ENCODE measurements at places on chromosomes 6 and 20. TPM values are rescaled to one million over a fixed set of nuclear protein-coding genes. Genes with fewer than 3 reads are reported as not detected.

The ERGIC3 gene
- 368 TPM for total RNA-seq

The TTBK1 gene
- total RNA-seq, result not detected

GRCh38 chr20:50251383-50251748 is 60.7 kb downstream of the CEBPB start:
- DNase-seq, result no peak

The TRIM31 gene
- not detected for total RNA-seq

The PACSIN1 gene
- not detected for total RNA-seq

The PRR18 gene
- not detected for total RNA-seq

GRCh38 chr6:18585032-18585573 is 198.0 kb downstream of the RNF144B start:
- DNase-seq, result peak; percentile 61

The FAM162B gene
- total RNA-seq, result 1.6 TPM

- DNase-seq, result no peak
These were observed 59.4 kb downstream of the TMEM242 start for GRCh38 chr6:157263881-157264397.

The MYLIP gene
- total RNA-seq, result 12.2 TPM

DNA sequence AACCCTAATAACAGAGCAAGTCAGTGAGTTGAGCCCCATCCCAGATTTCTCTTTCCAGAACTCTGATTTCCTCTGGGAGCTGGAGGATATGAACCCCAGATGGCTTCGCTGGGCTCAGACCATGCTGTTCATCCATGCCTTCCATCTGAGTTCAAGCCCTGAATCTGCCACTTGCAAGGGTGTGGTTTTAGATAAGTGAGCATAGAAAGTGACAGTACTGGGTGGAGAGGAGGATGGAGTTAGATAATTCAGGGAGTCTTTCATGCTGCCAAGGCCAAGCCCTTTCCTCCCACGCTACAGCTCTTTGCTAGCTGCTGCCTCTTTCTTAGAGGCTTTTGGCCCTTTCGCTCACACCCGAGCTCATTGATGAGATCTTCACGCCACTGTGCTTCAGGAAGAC is 57.2 kb upstream of the MAFB start:
- no peak for DNase-seq

DNA sequence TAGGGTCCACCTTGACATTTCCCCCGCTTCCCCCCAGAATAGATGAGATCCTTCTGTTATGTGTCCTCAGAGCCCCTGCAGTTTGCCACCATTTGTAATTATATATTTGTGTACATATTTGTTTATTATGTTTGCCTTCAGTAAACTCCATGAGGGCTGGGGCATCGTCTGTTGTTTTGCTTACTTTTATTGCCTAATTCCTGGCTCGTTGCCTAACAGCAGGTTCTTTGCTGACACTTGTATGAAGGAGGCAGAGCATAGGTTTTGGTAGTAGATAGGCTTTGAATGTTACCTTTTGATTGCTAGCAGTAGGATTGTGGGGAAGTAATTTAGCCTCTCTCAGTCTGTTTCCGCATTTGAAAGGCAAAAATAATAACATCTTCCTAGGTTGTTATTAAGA is 9.9 kb downstream of the MAP3K4 start:
- no peak for DNase-seq

The CASS4 gene
- total RNA-seq, result 0.49 TPM

The FKBP1C gene
- total RNA-seq, result 0.33 TPM

The RPN2 gene
- 159 TPM for total RNA-seq

DNA sequence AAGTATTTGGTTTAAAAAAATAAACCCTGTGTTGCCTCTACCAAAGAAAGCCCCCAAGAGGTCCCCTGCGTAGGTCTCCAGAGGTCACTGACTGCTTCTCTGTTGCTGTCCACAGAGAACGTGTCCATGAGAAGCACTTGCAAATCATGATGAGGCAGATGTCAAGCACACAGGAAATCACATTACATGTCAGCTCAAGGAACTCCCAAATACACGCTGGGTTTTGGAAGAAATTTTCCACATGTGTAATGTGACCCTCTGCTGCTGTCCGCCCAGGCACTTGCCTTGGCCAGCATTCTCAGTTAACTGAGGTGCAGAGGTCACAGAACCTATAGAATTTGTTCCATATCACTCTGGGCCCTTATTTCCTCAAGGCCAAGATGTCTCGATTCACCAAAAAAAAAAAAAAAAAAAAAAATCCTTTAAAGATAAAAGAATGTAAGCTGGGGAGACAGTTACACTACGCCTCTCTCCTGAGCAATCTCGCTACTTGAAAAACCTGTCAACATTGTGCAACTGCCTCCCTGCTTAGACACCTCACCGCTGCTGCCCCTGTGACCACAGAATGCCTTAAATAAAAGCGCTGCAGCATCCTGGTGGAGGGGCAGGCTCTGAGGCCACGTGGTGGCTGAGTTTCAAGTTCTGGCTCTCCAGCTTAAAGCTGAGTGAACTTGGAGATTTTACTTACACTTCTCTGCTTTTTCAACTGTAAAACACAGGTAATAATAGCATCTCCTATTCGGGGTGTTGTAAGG is 42.3 kb downstream of the SLC22A23 start:
- DNase-seq, result no peak

- peak; percentile 26 for DNase-seq
These were observed 19.5 kb upstream of the SLC22A7 start for GRCh38 chr6:43278524-43279078.

- DNase-seq, result peak; percentile 100
These were observed 14.2 kb downstream of the TRAF3IP2 start for GRCh38 chr6:111591370-111591900.

DNA sequence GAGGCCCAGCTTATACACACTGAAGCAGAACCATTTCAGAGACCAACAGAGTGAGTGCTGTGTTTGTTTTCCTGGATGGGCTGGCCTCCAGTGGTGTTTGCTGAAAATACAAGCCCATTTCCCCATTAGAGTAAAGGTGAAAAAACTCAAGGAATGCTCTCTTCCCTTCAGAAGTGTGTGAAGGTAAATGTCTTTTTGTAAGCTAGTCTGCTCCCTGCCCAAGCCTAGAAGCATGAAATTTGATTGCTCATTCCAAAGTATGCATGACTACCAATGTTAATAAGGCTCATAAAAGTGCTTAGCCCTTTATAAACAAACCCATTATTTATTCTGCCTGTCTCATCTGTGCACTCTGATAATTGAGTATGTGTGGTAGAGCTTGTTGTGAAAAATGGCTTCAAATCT is 59.1 kb downstream of the ADGRF1 start:
- no peak for DNase-seq

The PPP1R3G gene
- 3.8 TPM for total RNA-seq

DNA sequence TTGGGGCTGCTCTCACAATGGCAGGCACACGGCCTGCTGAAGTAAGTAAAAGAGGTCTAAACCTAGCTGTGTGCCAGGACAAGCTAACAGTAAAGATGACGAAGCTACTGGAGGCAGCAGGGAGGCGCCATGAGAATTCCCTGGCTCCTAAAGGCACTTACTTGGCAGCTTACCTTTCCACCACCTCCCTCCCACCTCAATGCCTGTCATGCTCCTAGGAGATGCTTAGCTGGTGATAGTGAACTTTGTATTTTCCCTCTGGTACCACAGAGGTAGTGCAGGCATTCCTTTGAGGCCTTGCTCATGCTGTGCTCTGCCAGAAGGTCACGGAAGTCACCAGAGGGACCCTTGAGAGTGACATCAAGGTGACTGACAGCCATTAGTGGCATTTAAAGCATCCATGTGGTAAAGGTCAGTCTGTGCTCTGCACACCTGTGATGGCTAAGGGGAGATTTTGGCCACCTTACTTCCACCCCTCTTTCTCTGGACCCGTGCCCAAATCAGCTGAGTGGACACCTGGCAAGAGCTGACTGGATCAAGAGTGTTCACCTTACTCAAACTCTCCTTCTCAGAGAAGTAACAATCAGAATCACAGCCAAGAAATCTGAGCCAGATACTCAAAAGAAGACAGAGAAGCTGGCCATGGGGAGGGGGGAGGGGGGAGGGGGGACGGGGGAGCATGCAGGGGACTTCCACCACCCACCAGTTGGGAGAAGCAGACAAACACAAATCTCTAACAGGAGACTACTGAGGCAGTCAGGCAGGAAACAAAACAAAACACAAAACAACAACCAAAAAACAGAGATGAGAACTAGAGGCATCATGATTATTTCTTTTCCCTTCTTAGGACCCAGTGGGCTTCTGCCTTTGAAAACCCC is 2.9 kb downstream of the FKBP1A start:
- peak; percentile 88 for DNase-seq

DNA sequence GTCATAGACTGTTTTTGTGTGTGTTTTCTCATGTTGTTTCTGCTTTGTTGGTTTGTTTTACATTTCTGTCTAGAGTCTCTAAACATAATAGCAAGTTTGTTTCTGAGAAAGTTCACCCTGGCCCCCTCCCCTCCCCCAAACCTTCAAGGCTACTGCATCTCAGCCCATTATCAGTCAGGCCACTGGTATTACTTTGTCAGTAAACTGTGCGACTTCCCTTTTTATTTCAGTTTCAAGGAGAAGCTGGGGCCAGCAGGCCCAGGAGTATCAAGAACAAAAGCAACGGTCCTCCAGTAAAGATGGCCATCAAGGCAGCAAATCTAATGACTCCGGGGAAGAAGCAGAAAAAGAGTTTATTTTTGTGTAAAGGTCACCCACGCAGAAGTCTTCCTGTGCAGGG is 32.8 kb upstream of the SCGN start:
- no peak for DNase-seq
